ENCODE measurements at places on chromosomes 1 and 21.

DNA sequence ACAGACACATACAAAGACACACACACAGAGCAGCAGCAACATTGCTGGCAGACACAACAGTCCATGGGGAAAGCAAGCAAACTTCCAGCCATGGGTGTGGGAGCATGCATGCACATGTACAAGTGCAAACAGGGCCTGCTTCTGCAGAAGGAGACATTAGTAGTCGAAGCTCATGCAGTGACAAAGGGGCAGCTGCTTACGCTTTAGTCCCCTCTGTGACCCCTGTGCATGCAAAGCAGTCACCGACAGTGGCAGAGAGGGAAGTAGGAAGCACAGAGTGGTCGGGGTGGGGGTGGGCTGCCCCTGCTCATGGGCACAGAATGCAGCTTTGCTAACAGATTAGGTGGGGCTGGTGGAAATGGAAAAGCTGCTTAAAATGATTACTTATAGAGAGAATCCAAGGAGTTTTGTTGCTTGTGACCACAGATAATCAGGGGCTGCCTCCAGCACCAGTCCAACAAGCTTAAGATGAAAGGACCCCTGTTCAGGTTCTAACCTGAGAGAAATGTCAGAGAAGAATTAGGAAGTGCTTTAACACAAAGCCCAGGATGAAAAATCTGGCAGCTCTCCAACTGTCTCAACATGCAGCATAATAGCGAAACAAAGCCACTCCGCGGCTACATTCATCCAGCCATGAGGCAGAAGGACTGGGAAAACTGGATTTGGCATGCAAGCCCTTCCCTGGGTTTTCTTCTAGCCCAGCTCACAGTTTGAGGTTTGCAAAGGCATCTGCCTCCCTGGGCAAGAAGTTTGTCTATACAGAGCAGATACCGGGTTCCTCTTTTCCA, 378.9 kb downstream of the KCNH1 start:
- DNase-seq: no peak

- DNase-seq: no peak
These were observed 8.0 kb downstream of the PHLDA3 start for GRCh38 chr1:201460814-201461644.

GRCh38 chr1:5928714-5929400, 63.4 kb downstream of the NPHP4 start:
- no peak for DNase-seq

DNA sequence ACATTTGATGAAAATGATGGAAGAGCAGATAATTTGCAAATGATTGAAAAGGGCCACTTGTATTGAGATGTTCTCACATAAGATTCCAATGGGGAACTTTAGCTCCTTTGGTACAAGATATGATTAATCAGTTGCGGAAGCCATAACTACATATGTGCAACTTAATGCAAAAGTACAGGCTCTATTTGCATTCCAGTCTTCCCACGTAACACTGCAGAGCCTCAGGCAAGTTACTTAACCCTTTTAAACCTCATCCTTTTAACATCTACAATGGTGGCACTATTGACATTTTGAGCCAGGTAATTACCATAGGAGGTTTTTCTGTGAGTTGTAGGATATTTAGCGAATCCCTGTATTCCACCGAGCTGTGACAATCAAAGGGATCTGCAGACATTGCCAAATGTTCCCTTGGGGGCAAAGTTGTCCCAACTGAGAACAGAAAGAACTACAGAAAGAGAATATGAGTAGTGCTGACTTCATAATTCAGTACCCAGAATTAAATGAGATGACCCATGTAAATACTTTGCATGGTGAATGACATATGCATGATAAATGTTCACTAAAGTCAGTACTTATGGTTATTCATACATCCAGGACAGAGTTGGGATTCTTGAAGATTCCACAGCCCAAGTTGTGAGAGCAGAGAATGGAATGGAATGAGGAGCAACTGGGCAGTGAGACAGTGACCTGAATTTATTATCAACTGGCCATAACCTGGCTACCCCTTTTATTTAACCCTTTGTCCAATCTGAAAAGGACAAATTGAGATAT, 62.6 kb downstream of the SPAG17 start:
- no peak for DNase-seq

DNA sequence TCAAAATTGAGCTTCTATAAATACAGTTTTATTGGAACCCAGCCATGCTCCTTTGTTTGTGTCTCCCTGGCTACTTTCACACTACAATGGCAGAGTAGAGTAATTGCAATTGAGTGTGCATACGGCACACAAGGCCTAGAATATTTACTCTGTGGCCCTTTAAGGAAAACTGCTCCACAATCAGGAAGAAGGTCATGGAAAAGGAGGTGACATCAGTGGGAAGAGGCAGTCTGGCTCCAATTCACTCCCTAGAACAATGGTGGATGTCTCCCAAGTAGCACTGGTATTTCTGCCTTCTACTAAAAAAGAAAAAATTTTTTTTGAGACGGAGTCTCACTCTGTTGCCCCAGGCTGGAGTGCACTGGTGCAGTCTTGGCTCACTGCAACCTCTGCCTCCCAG, 51.3 kb downstream of the KRTAP19-8 start:
- DNase-seq: no peak

- DNase-seq: no peak
These were observed 34.4 kb upstream of the PKP1 start for GRCh38 chr1:201248721-201249559.

- DNase-seq: no peak
These were observed 15.6 kb downstream of the TPM3 start for GRCh38 chr1:154176337-154176736.

- DNase-seq: no peak
These were observed 7.1 kb upstream of the PTTG1IP start for GRCh38 chr21:44880405-44881197.

- no peak for DNase-seq
These were observed 154.8 kb downstream of the TGFB2 start for GRCh38 chr1:218499911-218500310.

DNA sequence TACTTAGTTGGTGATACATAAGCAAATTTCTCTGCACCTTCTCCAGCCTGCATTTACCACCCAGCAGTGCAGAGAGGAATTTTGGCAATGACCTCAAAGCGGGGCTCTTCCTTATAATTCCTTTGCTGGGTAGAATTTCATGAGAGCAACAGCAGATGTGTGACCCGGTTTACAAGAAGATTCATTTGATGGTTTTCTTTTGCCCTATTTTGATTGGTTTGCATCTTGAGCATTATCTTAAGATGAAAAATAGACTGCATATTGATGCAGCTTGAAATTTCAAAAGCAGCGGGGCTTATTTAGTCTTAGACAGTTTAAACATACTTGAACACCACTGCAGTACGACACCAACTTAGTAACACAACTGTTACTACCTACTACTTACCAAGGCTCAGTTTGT, 378.9 kb downstream of the TTLL7 start:
- no peak for DNase-seq

Measured in GM18507 (cell line).